Sigmoid colon (tissue), 7 donors: ENCODE measurements at places on chromosomes 5 and 9. TPM values are rescaled to one million over a fixed set of nuclear protein-coding genes. Genes with fewer than 3 reads are reported as not detected.

OTP gene
- polyA plus RNA-seq: not detected

STK32A gene
- polyA plus RNA-seq: not detected

CMYA5 gene
- polyA plus RNA-seq: 0.54 TPM

TAS2R1 gene
- not detected for polyA plus RNA-seq

AQP3 gene
- polyA plus RNA-seq: 13.6 TPM

IFNA21 gene
- polyA plus RNA-seq: not detected

SLC6A18 gene
- not detected for polyA plus RNA-seq

CTXN3 gene
- polyA plus RNA-seq: not detected
